Suppressor macrophage treated with lipopolysaccharide for 4 hours (primary cell): ENCODE measurements at places on chromosomes 1 and 21.

- peak; percentile 14 for DNase-seq
Measured at GRCh38 chr1:36023098-36023769, 60.7 kb upstream of the TEKT2 start.

- no peak for DNase-seq
Measured at GRCh38 chr1:157367870-157368269, 184.4 kb downstream of the FCRL5 start.

DNA sequence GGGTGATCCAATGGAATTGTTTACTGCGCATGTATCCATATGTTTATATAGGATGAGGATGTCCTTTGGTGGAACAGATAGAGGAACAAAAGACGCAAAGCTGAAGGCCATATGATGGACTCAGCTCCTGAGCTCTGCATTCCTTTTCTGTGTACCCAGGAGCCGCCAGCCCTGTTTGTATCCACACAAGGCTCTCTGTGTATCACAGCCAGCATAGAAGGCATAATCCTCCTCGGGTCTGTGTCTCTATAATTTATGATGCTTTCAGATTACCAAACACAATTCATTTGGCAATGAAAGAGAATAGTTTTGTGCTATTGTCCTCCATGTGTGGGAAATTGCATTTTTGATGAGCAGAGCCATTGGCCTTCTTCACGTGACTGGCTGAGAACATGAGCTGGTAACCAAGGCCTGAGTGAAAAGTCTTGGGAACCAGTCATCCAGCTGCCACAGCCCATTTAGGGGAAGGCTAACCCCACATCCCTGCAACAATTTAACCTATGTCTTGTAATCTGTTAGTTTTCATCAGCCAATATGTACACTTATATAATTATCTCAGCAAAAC is 119.2 kb downstream of the PBX1 start:
- no peak for DNase-seq

DNA sequence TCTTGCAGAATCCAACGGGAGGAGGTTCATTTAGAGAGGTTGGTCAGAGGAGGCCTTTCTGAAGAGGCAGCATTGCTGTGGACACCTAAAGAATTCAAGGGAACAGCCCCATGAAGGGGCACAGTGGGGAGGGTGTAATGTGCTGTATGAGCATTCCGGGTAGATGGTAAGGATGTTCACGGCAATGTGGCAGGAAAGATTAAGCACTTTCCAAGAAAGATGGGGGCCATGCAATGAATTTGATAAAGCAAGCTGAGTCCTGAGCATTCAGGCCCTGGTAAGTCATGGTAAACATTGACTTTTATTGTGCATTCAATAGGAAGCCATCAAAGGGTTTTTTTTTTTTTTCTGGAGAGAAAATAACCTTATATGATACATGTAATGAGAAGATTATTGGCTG is 166.6 kb downstream of the GREM2 start:
- no peak for DNase-seq

DNA sequence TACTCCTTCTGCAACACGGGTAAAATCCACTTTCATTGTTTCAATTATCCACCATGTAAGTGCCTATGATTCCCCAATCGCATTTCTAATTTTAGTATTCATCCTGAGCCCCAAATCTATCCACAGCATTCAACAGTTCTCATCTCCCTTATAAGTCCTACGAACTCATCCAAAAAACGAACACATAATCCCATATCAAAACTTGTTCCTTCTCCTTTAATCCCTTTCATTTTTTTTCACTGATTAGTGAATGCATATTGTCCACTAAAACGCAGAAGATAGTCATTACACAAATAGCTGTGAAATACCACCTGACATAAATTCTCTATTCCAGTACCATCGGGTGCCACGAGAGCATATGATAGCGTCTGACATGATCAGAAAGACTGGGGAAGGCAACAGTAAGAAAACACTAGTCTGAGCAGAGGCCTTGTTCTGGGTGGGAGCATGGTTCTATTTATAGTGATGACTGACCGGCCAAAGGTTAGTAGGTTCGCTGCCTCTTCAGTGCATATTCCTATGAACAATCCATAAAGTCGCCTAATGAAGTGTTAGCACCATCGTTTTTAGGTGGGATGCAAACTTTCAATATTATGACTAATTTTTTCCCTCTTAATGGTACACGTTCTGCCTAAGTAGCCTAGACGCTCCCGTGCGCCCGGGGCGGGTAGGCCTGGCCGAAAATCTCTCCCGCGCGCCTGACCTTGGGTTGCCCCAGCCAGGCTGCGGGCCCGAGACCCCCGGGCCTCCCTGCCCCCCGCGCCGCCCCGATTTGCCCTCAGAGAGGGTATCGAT is 648 bp downstream of the ATP5PF start:
- peak; percentile 46 for DNase-seq

- DNase-seq, result peak; percentile 82
Measured at GRCh38 chr21:33761441-33762036, 119.2 kb downstream of the ITSN1 start.

DNA sequence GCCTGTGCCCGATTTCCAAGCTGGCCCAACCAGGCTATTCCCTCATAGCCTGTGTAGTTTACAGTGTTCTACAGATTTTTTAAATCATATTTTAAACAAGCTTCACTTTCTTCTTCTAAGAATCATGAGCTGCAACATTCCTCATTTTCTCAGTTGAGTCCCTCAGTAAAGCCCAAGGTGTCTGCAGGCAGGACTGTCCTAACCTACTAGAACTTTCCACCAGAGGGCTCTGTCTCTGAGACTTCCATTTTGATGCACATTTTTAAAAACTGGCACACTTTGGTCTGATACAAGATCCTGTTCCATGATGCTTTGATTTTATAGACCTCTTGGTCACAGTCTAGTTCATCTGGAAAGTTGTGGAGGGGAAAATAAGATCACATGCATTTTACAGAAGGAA is 21.6 kb upstream of the SLAMF6 start:
- peak; percentile 50 for DNase-seq

- DNase-seq, result peak; percentile 82
Measured at GRCh38 chr1:41870076-41870562, 48.6 kb downstream of the HIVEP3 start.

- DNase-seq, result peak; percentile 23
Measured at GRCh38 chr21:37522641-37523295, 156.2 kb downstream of the DYRK1A start.

GRCh38 chr1:8395433-8395866 is 77.5 kb downstream of the SLC45A1 start:
- DNase-seq, result peak; percentile 74

DNA sequence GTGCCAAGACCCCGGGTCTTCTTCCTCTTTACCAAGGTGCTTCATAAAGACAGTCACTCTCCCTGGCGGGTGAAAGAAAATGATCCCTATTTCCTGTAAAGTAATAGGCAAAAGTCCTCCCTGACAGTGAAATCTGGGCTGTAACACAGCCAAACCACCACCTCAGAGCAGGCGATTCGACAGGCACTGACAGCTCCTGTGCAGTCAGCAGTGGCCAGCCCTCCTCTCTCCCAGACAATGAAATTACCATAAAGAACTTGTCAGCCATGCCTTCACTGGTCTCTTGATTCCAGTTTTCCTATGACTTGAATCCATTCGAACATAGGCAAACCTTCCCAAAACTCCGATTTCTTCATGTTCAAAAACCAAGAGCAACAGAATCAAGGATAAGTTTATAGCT is 492.2 kb upstream of the DAB1 start:
- DNase-seq, result no peak

DNA sequence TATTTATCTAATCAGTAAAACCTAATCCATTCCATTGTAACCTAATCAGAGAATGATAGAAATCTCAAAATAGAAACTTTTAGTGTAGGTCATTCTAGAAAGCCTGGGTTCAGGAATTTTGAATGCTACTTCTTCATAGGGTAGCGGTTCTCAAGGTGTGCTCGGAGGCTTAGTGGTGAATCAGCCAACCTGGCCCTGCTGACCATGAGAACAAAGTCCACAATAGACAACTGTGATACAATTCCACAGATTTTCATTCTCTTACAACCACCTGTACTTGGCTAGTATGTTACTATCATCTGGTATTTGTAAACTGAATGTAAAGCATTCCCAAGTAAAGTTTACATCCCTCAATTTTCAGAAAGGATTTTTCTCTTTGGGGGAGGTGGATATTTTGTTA is 7.5 kb upstream of the PUM1 start:
- no peak for DNase-seq

DNA sequence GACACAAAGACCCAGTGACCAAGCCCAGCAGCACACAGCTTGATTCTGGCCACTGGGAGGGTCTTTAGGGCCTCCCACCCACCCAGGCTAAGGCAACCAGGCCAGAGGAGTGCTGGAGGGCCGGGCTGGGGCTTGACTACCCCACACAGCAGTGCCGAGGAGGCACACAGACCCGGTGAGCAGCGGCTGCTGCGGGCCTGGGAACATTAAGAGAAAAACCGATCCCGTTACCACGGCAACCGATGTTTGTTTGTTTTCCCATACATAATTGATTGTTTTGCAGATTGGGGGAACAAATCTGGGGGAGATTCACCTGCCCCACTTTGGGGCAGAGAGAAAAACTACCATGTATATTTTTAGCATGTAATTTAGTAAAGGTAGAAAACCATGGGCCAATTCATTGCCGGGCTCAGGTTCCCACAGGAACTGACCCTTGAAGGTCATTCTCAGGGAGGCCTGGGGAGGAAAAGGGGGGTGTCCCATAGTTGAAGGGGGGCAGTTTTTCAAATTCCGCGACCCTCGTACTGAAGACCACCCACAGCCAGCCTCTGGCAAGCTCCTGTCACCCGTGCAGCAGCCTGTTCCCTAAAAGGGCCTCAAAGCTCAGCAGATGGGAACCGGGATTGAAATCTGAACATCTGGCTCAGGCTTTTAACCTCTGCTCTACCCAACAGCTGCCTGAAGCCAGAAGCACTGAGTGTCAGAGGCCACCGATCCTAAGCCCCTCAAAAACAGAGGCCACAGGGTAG is 35.3 kb downstream of the CHD5 start:
- no peak for DNase-seq

DNA sequence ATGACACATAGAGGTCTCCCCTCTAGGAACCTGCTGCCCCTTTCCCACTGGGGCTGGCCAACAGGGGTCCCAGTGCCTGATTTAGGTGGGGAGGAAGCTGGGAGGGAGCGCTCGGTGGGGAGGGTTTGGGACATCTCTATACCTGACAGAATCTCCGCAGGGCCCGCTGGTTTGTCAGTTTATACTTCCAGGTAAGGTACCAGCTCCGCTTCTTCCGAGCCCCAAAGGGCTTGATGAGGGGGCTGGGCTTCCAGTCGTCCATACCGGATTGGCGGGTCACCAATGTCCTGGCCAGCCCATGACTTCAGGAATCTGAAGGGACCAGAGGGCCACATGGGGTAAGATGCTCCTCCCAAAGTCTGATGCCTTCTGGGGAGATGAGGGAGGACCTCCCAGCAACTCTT is 672 bp downstream of the POMGNT1 start:
- no peak for DNase-seq

GRCh38 chr1:234111458-234112142 is 207.1 kb downstream of the SLC35F3 start:
- no peak for DNase-seq

- DNase-seq, result no peak
Measured at GRCh38 chr1:6987940-6988339, 202.7 kb downstream of the CAMTA1 start.

DNA sequence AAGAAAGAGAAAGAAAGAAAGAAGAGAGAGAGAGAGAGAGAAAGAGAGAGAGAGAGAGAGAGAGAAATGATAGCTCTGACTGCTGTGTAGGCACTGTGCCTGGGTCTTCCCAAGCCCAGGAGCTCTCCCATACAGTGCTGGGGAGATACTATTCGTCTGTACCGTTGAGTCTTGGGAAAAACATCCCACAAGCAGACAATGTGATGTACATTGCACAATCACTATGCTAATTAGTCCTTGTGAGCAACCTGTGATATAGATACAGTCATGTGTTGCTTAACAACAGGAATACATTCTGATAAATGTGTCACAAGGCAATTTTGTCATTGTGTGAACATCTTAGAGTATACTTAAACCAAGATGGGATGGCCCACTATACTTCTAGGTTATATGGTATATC is 381.0 kb downstream of the HHAT start:
- peak; percentile 43 for DNase-seq

- peak; percentile 61 for DNase-seq
Measured at GRCh38 chr1:66315671-66316070, 218.3 kb upstream of the SGIP1 start.

DNA sequence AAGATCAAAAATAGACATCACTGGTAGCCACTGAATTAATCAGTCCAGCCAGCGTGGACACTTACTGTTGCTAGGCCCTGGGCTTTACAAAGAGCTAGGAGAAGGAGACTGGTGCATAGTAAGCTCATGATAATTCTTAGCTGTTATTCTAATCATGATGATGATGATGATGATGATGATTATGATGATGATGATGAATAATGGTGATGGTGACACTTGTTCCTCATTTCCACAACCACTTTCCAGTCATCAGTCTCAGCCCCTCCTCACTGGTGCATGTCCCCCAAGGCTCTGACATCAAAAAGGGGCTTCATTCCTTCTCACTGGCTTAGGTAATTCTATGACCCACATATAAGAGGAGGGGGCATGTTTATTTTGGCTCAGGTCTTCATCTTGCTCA is 701.0 kb downstream of the PTPRU start:
- peak; percentile 3 for DNase-seq

- DNase-seq, result peak; percentile 5
Measured at GRCh38 chr1:10866321-10867093, 70.1 kb upstream of the CASZ1 start.

DNA sequence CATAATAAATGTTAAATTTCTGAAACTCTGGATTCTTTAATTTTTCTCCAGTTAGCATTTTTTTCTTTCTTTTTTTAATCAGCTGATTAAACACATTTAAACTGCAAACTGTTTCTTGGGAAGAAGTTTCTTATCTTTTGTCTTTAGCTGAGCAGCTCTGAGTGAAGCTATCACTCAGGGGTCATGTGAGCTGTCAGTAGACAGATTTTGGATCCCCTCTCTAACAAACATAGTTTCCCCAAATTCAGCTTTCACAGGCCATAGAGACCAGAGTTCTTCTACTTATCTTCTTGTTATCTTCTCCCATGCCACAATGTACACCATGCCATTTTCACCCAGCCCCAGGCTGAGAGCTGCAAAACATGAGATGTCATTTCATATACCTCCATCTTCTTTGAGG is 148.9 kb downstream of the CDC42BPA start:
- no peak for DNase-seq

- DNase-seq, result no peak
Measured at GRCh38 chr1:5750186-5751162, 241.8 kb downstream of the NPHP4 start.

GRCh38 chr1:184267747-184268146 is 119.1 kb upstream of the C1orf21 start:
- DNase-seq, result no peak

DNA sequence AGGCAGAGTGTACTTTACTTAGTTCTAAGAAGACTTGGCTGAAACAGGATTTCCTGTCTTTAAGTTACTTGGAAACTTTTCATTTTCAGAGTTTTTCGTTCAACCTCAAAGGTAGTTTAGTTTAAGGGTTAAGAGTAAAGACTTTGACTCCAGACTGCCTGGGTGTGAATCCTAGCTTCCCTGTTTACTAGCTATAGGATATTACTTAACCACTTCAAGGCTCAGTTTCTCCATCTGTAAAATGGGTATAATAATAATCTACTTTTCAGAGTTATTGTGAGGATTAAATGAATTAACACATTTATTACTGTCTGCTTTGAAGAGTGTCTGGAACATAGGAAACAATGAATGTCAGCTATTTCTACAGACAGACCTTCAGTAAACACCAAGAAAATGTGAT is 30.0 kb downstream of the ZNHIT6 start:
- DNase-seq, result no peak
